Stimulated activated CD8-positive, alpha-beta memory T cell treated with anti-CD3 and anti-CD28 coated beads, Interleukin-4, amount 100 ng/mL, for 1 hour (primary cell): ENCODE measurements at places on chromosomes 5 and 9.

- no peak for DNase-seq
Measured at GRCh38 chr9:130291474-130291873, 25.9 kb downstream of the HMCN2 start.

GRCh38 chr9:86166546-86166945 lies 67.2 kb upstream of the GOLM1 start:
- no peak for DNase-seq

DNA sequence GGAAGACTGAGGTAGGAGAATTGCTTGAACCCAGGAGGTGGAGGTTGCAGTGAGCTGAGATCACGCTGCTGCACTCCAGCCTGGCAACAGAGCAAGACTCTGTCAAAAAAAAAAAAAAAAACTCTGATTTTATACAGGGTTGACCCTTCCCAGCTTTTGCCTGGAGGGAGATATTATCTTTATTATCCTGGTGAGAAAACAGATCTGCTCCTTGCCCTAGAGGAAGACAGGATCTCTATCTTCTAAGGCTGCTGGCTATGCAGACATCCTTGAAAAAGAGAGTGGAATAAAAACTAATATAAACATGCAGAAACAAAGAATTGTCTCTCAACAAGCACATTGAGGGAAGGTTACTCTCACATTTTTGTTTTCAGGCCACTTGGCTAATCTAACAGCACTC lies 1503.4 kb upstream of the WWC1 start:
- DNase-seq: no peak

DNA sequence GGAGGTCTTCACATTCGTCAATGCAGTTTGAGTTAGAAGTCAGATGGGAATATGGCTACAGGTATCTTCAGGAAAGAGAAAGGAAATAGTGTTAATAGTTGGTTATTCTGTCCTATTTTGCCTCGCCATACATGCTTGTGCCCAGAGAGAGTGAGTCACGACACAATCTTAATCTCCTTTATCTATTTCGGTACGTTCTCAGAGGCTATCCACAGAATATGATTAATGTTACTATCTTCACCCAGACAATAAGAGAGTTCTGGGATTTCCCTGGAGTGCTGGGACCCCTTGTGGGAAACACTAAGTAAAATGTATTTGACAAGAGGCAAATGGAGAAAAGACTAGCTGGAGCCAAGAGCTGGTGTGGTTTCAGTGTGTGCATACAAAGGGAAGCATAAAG lies 25.5 kb downstream of the MINAR2 start:
- DNase-seq: no peak
